ENCODE measurements at places on chromosomes 12 and 14. TPM values are rescaled to one million over a fixed set of nuclear protein-coding genes. Genes with fewer than 3 reads are reported as not detected.
A peak's percentile ranks its signal among the peaks of the same experiment; 100 is the strongest.

GRCh38 chr14:102279282-102279681, 25.7 kb downstream of the MOK start:
- no peak for DNase-seq

GRCh38 chr14:58870961-58871360, 233.2 kb downstream of the DACT1 start:
- DNase-seq = no peak

DNA sequence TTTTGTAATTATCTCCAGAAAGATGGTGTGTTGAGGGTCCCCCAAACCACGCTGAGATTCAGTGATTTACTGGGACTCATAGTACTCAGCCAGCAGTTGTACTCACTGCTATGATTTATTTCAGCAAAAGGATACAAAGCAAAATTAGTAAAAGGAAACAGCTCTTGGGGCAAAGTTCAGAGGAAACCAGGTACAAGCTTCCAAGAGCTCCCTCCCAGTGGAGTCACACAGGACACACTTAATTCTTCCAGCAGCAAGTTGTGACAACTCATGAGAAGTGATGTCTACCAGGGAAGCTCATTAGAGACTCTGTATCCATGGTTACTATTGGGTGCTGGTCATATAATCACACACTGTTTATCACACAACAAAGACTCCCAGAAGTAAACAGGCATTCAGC, 38.7 kb downstream of the TTC8 start:
- DNase-seq = no peak

GRCh38 chr14:106268013-106268727, 741.8 kb downstream of the TMEM121 start:
- no peak for DNase-seq

- DNase-seq = no peak
These were observed 144.8 kb downstream of the ASCL1 start for GRCh38 chr12:103102225-103102744.

DNA sequence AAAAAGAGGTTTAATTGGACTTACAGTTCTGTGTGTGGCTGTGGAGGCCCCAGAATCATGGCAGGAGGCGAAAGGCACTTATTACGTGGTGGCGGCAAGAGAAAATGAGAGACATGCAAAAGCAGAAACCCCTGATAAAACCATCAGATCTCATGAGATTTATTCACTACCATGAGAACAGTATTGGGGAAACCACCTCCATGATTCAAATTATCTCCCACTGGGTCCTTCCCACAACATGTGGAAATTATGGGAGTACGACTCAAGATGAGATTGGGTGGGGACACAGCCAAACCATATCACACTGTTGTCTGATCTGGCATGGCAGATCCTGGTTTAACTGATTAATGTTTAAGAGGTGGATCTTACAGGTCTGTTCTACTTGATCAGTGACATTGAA, 5.6 kb downstream of the DDX47 start:
- no peak for DNase-seq

DNA sequence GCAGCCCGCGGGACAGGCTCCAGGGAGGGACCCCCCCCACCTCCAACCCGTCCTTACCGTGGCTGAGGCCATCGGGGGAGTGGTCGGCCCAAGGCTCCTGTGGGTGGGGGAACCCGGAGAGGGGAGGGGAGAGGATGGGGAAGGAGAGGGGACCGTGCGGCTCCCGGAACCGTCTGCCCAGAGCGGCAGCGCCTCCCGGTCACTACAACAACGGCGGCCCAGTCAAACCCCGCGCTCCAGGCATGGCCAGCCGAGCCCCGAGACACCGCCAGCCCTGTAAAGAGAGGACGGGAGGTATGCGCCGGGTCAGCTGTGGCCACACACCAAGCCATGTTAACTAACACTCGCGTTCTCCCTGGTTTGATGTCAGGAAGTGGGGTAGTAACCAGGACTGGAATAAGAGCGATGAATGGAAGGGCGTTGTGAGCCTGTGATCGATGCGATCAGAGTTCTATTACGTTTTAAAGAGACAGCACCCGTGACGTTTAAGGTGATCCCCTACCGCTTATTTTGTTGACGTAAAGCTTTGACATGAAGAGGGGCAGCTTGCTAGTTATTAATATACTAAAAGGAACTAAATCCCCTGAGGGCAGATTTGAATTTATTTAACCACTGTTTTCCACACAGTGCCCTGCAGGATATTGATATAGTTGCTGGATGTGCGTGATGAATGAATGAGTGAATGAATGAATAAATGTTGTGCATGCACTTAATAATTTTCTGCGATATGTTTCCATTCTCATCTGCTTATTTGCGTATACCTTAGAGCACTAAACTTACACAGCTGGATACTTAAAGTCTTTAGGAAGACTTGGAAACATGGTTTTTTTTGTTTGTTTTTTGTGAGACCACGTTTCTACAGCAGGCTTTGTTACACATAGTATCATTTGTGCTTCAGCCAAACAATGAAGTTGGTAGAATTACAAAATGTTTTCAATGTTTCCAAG, at the start of gene POC1B:
Gene POC1B, minus strand, starts transcription at position 224 of the 947 bp plus-strand sequence. Its CDS starts 152 bp downstream, at position 72.
- peak; percentile 87 for DNase-seq

- no peak for DNase-seq
These were observed 935 bp upstream of the ADSS1 start for GRCh38 chr14:104722938-104723650.

DNA sequence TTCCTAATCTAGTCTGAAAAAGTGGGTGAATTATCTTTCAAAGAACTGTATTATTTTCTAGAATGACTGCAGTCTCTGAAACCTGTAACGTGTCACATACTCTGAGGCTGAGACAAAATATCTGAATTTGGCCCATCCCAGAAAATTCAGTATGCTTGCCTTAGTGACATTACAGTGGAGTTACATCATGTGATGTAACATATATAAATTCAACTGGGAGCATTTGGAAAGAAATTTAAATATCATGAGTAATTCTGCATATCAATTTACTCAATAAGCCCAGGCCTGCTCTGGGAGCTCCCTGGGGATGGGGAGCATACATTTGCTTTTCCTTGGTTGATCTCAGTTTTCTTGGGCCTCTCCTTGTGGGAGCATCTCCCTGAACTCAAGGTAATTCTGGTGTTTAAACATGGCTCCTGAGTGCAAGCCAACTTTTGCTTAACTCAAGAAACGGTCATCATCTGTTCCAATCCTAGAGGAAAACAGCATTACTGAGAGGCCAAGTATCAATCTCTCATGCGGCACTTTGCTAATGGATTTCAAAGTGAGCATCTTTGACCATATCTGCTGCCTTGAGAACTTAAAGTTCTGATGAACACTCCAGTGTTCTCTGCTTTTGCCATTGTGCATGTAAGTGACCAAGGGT, 54.4 kb downstream of the AKAP6 start:
- no peak for DNase-seq

GRCh38 chr12:6745741-6746525, 7.0 kb downstream of the MLF2 start:
- no peak for DNase-seq

- DNase-seq = no peak
These were observed 48.9 kb downstream of the LRRIQ1 start for GRCh38 chr12:85085066-85085465.

- DNase-seq = no peak
These were observed 50.5 kb downstream of the TTC9 start for GRCh38 chr14:70692210-70692609.

DNA sequence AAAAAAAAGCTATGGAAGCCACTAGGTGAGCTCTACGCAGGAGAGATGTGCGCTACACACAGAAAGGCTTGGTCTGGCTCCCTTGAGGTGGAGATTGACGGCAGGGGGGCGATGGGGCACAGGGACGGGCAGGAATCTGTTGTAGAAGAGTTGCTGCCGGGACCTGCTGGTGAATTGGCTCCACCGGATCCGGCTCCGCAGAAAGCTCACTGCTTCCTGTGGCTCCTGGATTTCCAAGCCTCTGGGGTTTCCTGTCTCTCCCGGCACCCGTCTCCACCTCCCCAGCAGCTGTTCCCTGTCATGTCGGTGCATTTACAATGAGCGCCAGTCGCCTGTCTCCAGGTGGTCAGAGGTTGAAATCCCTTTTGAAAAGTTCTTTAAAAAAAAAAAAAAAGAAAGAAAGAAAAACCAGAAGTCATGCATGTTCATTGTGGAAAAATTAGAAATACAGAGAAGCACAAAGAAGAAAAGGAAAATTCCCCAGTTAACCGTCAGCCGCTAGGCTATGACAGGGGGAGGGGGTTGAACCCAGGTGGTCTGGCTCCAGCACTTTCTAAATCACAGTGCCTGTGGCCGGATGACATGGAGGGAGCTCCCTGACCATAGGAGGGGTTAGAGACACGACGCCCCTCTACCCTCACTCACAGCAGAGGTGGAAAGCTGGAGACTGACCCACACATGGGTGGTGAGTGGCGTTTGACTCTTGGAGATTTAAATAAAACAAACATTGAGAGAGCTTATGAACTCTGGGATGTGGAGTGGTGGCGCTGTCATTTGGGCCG, 20.8 kb downstream of the FAM222A start:
- peak; percentile 41 for DNase-seq

DNA sequence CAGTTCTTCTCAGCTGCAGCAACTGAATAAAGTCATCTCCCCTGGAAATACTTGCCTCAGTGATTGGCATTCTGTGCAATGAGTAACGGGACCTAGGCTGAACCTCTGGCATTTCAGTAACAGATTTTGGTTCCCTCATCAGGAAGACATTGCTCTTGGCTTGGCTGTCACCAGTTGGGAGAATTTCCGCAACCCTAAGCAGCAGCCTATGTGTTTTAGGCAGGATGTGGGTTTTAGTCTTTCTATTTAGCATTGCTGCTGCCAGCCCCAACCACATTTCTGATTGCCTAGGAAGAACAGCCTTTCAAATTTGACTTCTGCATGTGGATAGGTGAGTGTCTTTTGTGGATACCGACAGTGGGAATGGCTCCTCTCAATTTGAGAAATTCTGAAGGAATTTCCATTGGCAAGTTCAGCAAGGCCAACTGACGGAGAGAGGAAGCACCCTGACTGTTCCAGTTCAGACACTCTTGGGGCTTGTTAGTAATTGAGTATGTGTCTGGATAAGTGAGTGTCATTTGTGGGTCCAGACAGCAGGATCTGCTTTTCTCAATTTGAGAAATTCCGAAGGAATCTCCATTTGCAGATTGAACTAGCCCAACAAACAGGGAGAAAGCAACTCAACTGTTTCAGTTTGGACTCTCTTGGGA, 19.0 kb upstream of the CLEC2A start:
- no peak for DNase-seq

DNA sequence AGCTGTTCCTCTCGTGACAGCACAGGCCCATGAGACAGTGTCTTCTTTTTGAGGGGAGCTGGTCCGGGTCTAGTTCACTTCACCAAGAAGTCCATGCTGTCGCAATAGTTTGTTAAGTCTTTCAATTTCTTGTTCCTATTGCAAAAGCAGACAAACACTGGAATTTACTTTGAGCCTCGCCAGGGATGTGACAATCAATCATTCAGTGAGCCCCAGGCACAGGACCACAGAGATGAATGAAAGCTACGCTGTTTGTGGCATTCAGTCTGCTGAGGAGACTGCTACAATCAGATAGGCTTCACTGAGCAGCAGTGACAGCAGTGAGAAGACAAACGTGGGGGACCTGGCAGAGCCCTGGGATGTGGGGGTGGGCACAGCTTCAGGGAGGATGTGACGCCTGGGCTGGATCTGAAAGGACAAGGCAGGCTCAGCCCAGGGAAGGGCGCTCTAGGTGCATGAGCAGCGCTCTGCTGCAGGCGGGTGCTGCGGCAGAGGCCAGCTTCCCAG, 35.5 kb downstream of the TCTN1 start:
- no peak for DNase-seq

The SERPINA10 gene
- total RNA-seq = 200 TPM

The TBC1D30 gene
- 2.1 TPM for total RNA-seq

The CFAP54 gene
- 0.13 TPM for total RNA-seq

The TSPAN19 gene
- total RNA-seq = not detected

The PSEN1 gene
- 22.8 TPM for total RNA-seq

The HAL gene
- total RNA-seq = 210 TPM

The RTL1 gene
- not detected for total RNA-seq

The RAB21 gene
- total RNA-seq = 29.2 TPM

The PGF gene
- 2.8 TPM for total RNA-seq

The GCH1 gene
- 71.0 TPM for total RNA-seq

The CPNE6 gene
- total RNA-seq = 0.40 TPM

Measured in left lobe of liver (tissue), 2 donors.